T-cell (primary cell): ENCODE measurements at places on chromosomes 2 and 18.

DNA sequence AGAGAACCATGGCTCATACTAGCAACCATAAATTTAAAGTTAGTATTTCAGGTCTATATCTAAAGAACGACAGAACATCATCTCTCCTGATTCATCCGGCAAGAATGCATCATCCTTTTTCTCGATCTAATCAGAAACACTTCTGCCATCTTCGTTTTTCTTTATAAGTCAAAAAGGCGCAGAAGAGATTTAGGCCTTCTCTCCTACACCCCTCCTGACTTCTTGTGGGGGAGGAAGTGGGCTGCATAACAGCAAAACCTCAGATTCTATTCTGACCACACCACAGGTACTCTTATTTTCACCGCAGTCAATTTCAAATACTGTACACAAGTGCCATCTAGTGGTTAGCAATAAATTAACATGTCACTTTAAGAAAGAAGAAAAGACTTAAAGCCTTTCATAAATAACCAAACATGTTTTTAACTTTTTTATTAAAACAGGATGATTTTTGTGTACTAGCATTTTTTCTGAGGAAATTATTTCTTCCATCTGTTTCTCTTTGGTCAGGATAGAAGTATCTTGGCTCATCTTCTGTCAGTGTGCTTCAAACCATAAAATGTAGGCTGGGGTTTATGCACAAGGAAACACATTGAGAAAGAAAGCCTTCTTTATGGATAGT is 48.4 kb upstream of the PIK3C3 start:
- DNase-seq: peak; percentile 24
- H3K27ac ChIP-seq: no peak overlapping the region
- H3K4me3 ChIP-seq: no peak overlapping the region
- H3K36me3 ChIP-seq: no peaks in the 10 kb centered on the region
- H3K4me1 ChIP-seq: no peaks in the 10 kb centered on the region

GRCh38 chr2:46229134-46230063 is 67.8 kb upstream of the EPAS1 start:
- DNase-seq: no peak
- no peak overlapping the region for H3K4me3 ChIP-seq
- peaks cover 19% of the 10 kb centered on the region for H3K4me1 ChIP-seq
- peak overlapping the region; percentile 6 for H3K27ac ChIP-seq

GRCh38 chr18:46174342-46175041 is 70.3 kb downstream of the HAUS1 start:
- peak; percentile 30 for DNase-seq
- H3K27me3 ChIP-seq: no peaks in the 10 kb centered on the region
- peak overlapping the region; percentile 81 for H3K27ac ChIP-seq
- no peaks in the 10 kb centered on the region for H3K36me3 ChIP-seq
- H3K4me3 ChIP-seq: peak overlapping the region; percentile 100

DNA sequence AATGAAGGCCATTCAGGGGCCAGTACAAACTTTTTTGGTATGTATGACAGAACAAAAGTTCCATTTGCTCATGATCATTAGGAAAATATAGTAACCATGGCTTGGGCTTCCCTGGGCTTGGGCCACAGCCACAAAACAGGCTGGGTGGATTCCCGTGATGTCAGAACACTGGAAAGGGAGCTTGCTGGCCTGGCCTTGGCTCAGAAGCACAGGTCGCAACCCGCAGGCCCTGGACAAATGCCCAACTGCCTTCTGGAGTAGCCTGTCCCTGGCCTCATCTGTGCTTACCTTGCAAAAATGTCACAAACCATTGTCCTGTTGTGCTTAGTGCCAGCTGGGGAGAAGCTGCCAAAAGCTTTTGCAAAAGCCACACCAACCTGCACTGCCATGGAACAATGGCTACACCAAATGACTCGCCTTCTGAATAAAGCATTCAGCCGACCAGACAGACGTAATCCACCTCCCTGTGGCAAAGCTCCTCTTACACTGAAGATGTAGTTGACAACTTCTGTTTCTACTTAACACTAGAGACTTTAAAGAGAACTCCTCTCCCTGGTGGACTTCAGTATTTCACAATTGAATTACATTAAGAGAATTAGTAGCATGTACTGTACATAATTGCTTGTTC is 125.5 kb downstream of the ANKRD44 start:
- H3K4me3 ChIP-seq: no peak overlapping the region
- no peaks in the 10 kb centered on the region for H3K27me3 ChIP-seq
- H3K4me1 ChIP-seq: peaks cover 16% of the 10 kb centered on the region
- H3K36me3 ChIP-seq: peaks cover 50% of the 10 kb centered on the region
- H3K27ac ChIP-seq: no peak overlapping the region

DNA sequence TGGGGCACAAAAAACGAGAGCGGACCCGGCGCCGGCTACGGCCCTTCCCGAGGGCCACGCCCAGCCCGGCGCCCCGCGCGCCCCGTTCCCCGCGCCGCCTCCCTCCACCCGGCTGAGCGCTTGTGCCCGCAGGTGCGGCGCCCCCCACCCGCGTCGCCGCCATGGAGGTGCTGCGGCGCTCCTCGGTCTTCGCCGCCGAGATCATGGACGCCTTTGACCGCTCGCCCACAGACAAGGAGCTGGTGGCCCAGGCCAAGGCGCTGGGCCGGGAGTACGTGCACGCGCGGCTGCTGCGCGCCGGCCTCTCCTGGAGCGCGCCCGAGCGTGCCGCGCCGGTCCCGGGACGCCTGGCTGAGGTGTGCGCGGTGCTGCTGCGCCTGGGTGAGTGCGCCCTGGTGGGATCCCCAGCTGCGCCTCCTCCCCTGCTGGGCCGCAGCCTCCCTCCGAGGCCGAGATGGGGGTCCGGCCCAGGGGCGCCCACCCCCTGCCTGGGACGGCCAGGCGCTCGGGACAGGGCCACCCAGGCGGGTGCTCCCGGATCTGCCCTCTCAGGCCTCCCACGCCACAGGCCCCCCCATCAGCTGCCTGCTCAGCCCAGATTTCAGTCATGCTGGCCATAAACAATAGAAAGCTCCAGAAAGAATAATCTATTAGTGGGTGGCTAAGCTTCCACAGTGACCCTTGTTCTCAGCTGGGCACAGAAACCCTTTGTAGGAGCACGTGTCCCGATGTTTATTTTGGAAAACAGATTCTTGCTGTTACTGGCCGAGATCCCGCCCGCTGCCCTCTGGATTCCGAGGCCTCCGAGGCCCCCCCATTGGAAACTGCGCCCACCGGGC is 997 bp downstream of the BOK start:
- no peak overlapping the region for H3K27ac ChIP-seq
- no peaks in the 10 kb centered on the region for H3K27me3 ChIP-seq
- H3K4me1 ChIP-seq: peaks cover 14% of the 10 kb centered on the region
- no peaks in the 10 kb centered on the region for H3K36me3 ChIP-seq

GRCh38 chr2:12716032-12716281 is 779 bp upstream of the TRIB2 start:
- peak overlapping the region; percentile 73 for H3K27ac ChIP-seq
- peaks cover 21% of the 10 kb centered on the region for H3K4me1 ChIP-seq
- H3K36me3 ChIP-seq: no peaks in the 10 kb centered on the region
- peak; percentile 78 for DNase-seq
- no peaks in the 10 kb centered on the region for H3K27me3 ChIP-seq

- H3K36me3 ChIP-seq: no peaks in the 10 kb centered on the region
- no peak for DNase-seq
- H3K4me1 ChIP-seq: no peaks in the 10 kb centered on the region
- H3K4me3 ChIP-seq: no peak overlapping the region
Measured at GRCh38 chr2:223487214-223487846, 114.8 kb downstream of the SCG2 start.

DNA sequence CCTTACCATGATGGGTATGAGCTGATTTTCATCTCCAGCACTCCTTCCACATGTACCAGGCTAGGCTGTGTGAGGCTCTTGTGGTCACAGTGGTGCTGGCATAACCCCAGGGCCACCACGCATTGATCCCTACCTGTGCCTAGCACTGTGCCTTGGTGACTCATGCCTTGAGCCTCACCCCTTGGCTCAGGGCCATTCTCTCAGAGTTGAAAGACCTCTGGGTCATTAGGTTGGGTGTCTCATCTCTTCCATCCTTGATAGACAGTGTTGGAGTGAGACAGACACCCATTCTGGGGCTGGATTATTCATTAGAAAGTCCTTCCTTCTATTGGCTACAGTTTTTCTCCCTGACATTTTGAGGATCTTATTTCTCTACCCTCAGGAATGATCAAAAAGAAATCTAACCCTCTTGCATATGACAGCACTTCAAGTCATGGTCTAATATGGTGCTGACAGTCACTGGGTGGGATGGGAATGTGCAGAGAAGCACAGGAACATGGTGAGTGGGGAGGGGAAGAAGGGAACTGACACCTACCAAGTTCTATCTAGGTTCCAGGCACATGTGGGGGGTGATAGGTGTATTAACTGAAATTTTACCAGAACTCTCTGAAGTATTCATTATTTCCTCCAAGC is 41.3 kb downstream of the DYSF start:
- H3K27me3 ChIP-seq: peaks cover 20% of the 10 kb centered on the region
- no peak overlapping the region for H3K27ac ChIP-seq
- DNase-seq: no peak
